ENCODE measurements at places on chromosomes 16 and 17.

DNA sequence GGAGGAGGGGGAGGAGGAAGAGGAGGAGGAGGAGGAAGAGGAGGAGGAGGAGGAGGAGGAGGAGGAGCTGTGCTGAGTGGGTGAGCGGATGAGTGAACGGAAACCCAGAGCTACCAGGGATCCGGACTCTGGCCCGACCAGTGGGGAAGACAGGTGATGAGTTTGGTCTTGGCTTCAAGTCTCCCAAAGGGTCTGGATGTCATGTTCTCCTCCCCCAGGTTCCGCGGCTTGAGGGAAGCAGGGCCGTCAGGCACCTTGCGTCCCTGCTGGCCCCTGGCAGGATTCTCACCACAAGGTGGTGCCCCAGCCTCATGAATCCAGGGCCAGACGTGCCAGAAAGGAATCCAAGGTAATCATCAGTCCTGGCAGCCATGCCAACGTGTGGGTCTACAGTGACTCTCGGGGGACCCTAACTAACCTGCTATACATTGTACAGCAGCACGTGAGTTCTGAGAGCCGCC, 13.5 kb upstream of the ABAT start:
- peak; percentile 83 for DNase-seq

GRCh38 chr17:64001763-64002529, 3.8 kb downstream of the PRR29 start:
- no peak for DNase-seq

DNA sequence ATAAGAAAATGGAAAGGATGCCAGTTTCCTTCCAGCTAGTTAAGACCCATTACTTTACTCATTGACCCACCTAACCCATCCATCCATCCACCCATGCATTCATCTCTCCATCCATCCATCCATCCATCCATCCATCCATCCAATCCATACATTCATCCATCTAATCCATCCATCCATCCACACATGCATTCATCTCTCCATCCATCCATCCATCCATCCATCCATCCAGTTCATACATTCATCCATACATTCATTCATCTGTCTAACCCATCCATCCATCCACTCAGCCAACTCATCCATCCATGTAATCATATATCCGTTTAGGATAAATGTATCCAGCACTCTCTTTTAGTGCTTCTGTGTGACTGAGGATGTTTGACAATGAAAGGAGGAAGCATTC, 178.8 kb upstream of the CACNG3 start:
- DNase-seq: no peak

GRCh38 chr16:85751698-85752501, 1.0 kb upstream of the C16orf74 start:
- DNase-seq: no peak

DNA sequence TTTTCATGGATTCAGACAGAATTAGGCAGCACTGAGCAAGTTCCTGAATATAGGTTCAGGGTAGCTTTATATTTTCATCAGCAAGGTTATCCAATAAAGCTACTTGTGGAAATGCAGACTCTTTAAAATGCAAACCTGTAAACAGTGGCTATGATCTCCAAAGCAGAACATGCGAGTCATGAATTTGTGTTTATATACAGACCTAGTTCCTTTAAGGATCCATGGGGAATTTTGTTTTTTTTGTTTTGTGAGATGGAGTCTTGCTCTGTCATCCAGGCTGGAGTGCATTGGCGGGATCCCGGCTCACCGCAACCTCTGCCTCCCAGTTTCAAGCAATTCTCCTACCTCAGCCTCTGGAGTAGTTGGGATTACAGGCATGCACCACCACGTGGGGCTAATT, 14.8 kb downstream of the CLEC16A start:
- no peak for DNase-seq

GRCh38 chr17:11142231-11142630, 98.8 kb upstream of the SHISA6 start:
- DNase-seq: no peak

- no peak for DNase-seq
These were observed 11.0 kb downstream of the P3H4 start for GRCh38 chr17:41800601-41801373.

- DNase-seq: no peak
These were observed 7.9 kb upstream of the RNF222 start for GRCh38 chr17:8405499-8406016.

DNA sequence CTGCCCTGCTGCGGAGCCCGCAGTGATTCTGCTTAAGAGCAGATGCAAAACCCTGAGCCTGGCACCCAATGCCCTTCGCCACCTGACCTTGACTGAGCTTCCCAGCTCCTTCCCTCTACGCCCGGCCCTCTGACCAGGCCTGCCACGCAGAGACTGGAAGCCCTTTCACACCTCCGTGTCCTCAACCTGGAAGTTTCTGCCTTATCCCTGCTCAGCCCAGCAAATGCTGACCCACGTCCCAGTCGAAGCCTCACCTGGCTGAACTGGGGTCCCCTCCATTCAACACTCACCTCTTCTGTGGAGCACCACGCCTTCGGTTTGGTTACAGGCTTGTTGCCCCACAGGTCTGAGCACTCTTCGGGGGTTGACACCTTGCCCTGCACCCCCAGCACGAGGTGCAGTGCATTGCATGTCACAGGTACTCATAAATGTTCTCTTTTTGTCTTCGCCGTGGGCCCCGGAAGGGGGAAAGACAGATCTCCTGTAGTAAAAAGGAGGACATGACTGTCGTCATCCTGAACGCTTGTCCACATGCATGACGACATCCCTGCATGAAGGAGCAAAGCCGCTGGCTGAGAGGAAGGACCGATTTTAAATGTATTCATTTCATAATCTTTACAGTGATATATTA, 153.6 kb upstream of the TNRC6C start:
- no peak for DNase-seq

DNA sequence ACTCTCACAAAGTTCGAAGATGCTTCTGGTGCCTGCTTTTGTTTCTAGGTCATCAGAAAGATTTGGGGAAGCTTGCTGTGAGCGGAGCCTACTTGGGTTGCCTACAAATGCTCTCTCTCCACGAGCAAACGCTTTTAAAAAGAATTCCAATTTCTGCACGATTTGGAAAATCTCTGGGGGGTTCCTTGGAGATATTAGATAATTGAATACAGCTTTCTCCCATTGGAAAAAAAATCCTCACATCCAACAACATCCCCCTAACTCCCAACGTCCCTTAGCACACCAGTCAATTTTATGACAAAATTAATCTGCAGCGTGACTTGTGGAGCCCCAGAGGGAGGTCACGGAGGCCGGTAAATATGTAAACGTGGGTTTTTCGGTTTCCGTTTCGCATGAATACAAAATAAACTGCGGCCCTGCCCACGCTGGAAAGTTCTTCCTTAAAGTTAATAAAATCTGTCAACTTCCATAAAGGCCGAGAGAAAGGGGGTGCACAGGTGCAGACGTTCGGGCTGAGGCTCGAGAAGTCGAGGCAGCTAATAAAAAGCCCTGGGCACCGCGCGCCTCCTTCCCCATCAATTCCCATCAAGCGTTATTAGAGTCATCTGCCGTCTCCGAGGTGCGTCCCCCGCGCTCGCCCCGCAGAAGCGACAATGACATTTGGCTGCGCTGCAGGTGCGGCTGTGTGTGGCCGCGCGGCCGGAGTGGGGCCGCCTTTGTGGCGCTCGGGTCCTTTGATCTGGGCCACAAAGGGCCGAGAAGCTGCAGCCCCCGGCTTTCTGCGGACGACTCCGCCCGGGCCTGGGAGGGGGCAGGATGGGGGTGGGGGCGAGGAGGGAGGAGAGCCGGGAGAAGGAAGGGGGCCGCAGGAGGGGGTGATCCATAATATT, 37.6 kb downstream of the SALL1 start:
- DNase-seq: no peak

DNA sequence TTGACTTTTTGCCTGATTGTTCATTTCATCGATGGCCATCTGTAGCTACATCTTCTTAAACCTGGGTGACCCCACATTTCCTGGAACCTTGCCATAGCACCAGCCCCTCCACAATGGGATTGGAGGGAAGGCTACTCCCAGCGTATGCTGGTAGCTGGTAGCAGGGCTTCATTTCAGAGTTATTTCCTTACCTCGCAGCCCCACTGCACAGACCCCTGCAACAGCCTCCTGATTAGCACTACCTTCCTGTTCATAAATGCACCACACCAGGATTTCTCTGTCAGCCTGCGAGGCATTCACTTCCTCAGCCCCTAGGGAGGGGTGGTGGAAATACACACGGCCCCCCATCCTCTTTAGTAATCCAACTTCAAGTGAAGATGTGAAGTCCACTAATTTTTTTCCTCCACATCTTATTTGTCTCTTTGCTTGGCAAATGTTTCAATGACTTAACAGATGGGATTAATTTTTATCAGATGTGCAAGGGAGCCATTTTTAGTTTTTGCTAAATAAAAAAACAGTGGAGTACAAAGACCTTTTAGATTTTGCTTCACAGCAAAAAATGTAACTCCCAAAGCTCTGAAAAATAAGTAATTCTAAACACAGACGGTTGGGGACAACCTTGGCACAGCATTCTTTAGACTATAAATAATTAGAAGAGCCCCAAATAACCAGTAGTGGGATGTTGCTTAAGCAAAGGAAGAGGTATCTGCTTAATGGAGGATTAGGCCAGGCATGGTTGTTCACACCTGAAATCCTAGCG, 76.6 kb downstream of the CLEC16A start:
- no peak for DNase-seq

DNA sequence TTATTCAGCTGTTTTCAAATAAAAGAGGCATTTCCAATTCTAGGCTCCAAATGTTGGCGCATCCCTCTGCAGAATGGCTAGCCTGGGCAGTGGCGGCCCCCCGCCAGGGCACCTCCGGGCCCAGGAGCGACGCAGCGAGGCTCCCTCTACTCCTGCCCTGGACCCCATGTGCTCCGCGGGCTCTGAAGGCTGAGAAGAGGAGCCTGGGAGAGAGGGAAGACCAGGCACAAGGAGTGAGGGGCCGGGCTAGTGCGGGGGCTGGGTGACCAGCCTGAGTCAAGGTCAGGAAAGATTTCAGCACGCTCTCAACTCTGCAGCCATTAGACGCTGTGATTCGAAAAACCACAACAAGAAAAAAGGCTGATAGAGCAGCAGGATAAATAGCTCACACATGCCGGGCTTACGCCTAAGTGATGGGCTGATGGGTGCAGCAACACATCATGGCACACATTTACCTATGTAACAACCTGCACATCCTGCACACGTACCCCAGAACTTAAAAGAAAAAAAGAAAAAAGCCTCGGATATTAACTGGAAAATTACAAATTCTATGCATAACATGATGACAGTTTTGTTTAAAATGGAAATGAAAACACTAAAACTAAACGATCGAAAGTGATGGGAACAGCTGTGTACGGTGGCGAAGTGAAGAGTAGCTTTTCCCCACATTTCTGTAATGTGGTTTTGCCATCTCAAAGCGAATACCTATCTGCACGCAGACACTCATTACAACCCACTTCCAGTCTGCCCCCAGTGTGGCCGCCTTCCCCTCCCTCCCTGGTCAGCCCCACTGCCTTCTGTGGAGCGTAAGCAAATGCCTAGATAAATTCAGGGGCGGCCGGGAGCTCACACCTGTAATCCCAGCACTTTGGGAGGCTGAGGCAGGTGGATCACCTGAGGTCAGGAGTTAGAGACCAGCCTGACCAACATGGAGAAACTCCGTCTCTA, 44.4 kb downstream of the MAP1LC3B start:
- no peak for DNase-seq

DNA sequence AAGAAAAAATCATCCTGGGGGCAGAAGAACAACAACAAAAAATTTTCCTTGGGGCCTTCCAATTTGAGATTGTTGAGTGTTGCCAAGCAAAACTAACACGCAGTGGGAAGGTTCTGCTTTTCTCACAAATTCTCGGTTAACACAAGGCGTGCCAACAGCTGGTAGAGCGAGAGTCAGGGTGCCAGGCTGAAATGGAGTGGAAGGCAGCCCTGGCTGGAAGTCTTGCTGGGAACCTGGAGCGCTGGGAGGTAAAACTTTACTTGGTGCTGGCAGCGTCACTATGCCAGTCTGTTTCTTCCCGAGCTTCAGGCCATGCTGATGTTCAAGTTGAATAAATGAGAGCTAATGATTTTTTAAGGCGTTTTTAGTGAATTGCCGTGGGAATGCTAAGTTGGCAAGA, 189.4 kb downstream of the WWOX start:
- DNase-seq: no peak

DNA sequence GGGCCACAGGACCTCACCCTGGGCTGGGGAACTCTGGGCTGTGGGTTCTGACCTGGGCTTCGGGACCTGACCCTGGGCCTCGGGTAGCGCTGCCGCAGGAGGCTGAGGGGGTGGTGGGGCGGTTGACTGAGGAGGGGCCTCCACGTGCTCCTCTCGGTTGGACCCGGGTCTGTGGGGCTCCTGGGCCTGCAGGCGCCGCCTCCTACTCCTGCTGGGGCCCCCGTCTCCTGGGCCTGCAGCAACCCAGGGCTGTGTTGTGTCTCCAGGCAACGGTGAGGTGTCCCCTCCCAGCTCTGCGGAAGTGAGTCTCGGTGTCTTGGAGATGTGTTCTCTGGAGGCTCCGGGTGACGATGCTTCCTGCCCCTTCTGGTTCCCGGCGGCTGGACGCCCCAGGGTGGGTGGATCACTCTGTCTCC, 41.5 kb upstream of the GNG13 start:
- DNase-seq: peak; percentile 72

- no peak for DNase-seq
These were observed 35.8 kb upstream of the ZFP90 start for GRCh38 chr16:68503334-68503733.

GRCh38 chr16:10817514-10817913, 1.1 kb downstream of the TVP23A start:
- no peak for DNase-seq

GRCh38 chr16:4097826-4098240, 18.4 kb downstream of the ADCY9 start:
- no peak for DNase-seq

GRCh38 chr17:50626037-50626574, 8.6 kb upstream of the ABCC3 start:
- DNase-seq: peak; percentile 81
